DMS53 (cell line): ENCODE measurements at places on chromosomes 1 and 21.
A peak's percentile ranks its signal among the peaks of the same experiment; 100 is the strongest.

- peak; percentile 93 for DNase-seq
Observed at GRCh38 chr1:145425436-145426029, at the start of gene NBPF20. NBPF20 (minus strand) TSS chr1:145425603; CDS start chr1:145405272, 20,331 bp downstream.

DNA sequence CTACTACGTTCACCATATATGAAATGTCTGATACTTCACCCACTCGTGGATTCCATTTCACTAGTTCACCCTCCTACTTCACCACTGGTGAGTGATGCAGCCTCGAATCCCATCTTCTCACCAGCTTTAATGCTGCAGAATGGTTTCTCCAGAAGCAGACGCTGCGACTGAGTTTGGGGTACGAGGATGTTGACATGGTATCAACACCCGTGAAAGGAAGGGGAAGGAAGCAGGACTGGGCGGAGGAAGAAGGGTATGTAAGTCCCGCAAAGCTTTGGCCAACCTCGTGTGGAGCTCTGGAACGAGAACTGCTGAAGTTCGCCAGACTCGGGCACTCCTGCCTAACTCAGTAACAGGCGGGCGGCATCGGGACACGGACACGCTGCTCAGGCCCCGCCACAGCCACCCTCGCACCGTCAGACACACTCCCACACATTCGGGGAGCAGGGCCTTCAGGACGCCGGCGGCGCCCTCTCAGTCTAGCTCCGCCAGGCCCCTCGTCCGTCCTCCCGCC, 833 bp upstream of the DIP2A start:
- DNase-seq: peak; percentile 66

DNA sequence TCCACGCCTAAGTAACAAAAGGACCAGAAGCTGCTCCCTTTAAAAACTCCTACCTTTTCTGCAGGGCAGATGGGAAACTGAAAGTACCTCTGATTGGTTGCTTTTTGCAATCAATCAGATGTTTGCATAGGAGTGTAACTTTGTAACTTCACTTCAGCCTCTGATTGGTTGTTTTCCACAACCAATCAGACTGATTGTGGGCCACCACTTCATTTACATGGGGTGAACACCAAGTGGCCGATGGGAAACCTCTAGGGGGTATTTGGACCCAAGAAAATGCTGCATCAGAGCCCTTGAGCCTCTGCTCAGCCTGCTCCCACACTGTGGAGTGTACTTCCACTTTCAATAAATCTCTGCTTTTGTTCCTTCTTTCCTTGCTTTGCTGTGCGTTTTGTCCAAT, 32.8 kb upstream of the CD1D start:
- no peak for DNase-seq

DNA sequence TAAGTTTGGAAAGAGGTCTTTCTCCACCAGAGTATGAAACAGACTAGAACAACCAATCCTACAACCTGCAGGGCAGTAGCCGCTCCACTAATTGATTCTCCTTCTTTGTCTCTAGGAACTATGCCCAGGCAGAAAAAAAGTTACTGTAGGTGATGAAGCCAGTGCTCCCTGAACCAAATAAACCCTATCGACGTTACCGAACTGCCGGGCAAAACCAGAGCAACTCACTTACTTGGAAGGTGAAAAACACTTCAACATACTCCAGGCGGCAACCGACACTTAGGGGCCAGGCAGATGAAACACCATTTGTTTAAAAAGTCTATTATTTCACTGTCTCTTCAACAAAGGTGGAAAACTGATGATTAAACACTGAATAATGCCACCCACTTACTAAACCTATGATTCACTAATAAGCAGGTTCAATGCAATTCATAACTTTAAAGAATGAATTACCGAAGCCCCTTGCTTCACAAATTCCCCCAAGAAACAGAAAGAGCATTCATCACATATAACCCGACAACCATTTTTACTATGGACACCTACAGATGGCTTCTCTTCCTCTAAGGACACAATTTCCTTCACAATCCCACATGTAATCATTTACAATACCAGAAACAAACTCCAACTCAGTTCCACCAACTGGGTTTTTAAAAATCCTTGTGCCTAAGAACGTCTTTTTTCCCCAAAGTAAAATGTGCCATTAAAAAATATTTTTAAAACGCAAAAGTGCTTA, 1.6 kb downstream of the NRIP1 start:
- DNase-seq: peak; percentile 34

GRCh38 chr1:24939675-24940193, 9.7 kb upstream of the RUNX3 start:
- DNase-seq: peak; percentile 39
